ENCODE measurements at places on chromosomes 5 and 9.

DNA sequence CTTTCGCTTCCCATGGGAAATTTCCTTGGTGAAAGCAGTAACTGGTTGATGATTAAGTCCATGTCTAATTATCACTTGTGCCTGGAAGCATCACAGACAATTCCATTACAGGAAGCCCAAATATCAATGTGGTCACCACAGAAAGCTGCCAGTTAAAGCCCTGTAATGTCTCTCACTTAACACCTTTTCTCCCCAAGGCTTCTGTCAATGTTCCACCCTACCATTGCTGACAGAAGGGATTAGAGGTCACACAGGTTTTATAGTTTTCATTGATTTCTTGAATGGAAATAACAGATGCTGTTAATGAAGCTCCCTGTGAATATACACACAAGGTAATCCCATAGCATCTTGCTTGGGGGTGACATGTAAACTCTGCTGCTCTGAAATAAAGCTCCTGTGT lies 279.2 kb downstream of the COX7C start:
- no peak for DNase-seq

- peak; percentile 93 for DNase-seq
These were observed 69.7 kb downstream of the ABCA1 start for GRCh38 chr9:104858271-104858670.

- DNase-seq, result no peak
These were observed 545.2 kb upstream of the ACO1 start for GRCh38 chr9:31839273-31839672.

DNA sequence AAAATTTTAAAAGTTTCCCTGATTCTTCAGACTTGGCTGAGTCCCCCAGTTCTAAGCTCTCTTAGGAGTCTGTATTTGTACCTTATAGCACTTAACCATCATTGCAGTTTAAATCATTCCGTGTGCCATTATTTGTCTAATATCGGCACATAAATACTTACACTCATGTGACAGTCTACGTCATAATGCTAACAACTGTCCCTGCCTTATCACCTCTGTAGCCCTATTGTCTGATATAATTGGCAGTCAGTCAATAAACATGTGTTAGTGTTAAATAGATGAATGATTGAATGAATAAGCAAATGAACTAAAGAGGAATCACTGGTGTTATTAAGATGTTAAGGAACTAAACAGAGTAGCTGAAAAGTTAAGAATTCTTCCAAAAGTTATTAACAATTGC lies 287.8 kb downstream of the EBF1 start:
- no peak for DNase-seq

DNA sequence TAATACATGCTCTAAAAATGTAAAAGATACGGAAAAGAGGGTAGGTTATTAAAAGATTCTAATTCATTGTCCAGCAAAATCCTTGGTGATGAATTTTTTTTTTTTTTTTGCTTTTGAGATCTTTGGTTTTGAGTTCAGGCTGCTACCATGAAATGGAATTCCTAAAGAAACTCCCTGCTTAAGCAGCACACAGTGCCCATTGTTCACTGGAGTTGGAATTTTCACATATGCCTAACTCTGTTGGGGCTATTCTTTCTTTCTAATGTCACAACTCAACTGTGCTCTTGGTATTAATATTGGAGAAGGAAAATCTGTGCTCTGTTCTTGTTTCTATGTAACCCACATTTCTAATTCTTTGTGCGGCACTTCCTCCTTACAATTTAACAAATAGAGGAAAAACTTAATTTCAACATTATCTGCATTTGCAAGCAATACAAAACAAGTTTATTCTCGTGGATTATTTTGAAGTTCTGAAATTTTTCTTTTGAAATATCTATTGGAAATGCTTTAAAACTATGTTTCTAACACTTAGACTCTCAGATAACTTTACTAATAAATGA lies 21.6 kb downstream of the MATR3 start:
- no peak for DNase-seq

DNA sequence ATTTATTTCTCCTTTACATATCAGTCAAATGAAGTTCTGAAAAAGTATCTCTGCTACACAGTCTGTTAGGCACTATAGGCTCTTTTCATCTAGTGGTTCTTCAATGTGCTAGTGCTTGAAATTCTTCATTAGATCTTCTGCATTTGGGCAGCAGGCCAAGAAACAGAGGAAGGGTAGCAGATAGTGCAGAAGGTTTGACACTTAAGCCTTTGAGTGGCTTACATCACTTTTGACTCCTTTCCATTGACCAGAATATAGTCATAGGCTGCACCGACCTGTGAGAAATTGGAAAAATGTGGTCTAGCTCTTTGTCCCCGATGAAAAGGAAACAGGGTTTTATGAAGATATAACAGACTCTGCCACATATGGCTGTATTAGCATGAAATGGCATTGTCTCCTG lies 459.5 kb upstream of the PTGER4 start:
- DNase-seq, result no peak

DNA sequence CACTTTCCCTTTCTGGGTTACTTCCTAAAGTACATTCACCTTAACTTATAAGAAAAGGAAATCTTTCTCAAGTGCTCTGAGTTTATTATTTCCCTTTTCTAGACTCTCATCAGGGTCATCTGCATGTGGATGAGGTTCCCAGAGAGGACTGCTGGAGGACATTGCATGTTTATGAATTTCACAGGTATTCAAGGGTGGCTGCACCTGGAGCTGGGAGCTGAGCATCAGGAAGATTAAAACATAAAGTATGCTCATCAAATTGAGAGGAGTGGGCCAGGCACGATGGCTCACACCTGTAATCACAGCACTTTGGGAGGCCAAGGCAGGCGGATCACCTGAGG lies 34.7 kb upstream of the PLIN2 start:
- no peak for DNase-seq

DNA sequence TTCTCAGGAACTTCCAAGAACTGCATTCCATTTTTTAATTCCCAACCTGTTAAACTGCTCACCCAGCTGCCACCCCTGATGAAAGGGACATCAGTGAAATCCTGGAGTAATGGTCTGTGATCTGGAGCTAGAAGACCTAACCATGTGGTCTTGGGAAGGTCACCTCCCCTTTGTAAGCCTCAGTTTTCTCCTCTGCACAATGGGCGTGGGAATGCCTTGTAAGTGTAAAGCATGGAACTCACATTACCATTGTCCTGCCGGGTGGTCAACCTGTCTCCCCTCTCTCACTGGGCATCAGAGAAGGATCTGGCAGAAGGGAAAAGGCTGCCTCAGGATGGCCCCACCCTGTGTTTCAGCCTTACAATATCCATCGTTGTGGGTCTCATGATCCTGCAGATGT lies 15.3 kb upstream of the CCDC180 start:
- no peak for DNase-seq

GRCh38 chr5:141914199-141914743 lies 9.4 kb upstream of the DELE1 start:
- peak; percentile 16 for DNase-seq

GRCh38 chr9:24776226-24776625 lies 230.5 kb upstream of the IZUMO3 start:
- DNase-seq, result no peak

DNA sequence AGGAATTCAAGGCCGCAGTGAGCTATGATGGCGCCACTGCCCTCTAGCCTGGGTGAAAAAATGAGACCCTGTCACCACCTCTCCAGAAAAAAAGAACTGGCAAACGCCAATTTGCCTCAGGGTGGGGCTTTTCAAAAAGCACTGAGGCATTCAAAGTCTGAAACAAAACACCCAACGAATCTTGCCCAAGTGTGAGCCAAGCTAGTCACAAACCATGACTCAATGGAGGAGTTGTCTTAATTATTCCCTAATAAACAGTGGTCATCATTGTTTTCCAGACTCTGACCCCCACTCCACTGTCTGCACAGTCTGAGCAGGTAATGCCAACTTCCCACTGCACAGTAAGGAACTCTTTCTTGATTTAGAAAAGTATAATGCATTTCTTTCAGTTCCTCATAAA lies 16.8 kb downstream of the FRMD3 start:
- DNase-seq, result no peak

Data from EH (cell line).